BE2C (cell line): ENCODE measurements at places on chromosomes 3 and 15.

GRCh38 chr3:23377928-23378672 lies 175.0 kb downstream of the UBE2E2 start:
- no peak for DNase-seq

DNA sequence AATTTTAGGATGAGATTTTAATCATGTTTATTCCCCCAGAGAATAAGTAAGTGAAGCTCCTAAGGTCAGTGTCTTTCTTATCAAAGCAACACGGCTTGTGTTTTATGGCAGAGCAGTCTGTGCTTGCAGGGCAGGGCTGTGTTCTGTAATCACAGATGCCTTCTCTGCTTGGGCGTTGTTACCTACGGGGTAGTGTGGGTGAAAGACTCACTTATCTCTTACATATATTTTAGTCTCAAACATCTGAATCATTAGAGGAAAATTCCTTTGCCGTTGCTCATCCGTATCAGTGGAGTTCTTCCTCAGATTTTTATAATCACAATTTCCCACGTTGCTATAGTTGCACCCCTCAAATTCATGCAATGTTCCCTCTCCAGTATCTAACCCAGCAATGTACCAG lies 271.7 kb upstream of the MEIS2 start:
- peak; percentile 60 for DNase-seq

- peak; percentile 66 for DNase-seq
These were observed 24.6 kb downstream of the RUBCN start for GRCh38 chr3:197711973-197712707.

GRCh38 chr3:12706504-12707253 lies 42.8 kb upstream of the RAF1 start:
- peak; percentile 62 for DNase-seq

- DNase-seq: no peak
These were observed 181.6 kb upstream of the SOX14 start for GRCh38 chr3:137582484-137582883.

DNA sequence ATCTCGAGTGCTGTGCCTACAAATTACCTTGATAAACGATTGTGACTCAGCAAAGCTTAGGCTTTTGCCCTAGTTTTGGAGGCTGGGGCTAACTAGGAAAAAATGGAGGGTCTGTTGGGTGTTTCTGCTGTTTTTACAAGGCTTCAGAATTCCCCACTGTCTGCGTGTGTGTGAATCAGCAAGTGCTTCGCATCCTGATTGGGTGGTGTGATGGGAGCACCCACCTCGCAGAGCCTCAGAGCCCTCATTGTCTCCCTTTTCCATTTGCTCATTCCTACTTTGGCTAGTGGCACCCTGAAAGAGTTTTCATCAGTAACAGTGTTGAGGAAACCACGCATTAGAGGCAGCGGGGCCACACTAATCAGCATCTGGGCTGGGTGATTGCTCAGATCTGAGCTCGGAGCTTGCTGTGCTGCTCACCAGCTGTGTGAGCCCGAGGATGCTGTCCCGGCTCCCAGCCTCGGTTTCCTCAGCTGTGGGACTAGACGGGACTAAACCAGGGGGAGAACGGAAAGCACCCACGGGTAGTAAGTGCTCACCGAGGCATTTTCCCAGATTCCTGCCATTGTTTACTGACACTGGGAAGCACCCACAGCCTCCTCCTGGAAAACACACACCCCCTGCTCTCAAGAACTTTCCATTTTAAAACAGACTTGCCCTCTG lies 40.6 kb downstream of the GOLGA8S start:
- DNase-seq: no peak

- no peak for DNase-seq
These were observed 42.9 kb downstream of the GALK2 start for GRCh38 chr15:49212897-49213296.

GRCh38 chr3:15295506-15295905 lies 36.9 kb downstream of the SH3BP5 start:
- no peak for DNase-seq

GRCh38 chr3:33092496-33093254 lies 4.3 kb downstream of the GLB1 start:
- no peak for DNase-seq

DNA sequence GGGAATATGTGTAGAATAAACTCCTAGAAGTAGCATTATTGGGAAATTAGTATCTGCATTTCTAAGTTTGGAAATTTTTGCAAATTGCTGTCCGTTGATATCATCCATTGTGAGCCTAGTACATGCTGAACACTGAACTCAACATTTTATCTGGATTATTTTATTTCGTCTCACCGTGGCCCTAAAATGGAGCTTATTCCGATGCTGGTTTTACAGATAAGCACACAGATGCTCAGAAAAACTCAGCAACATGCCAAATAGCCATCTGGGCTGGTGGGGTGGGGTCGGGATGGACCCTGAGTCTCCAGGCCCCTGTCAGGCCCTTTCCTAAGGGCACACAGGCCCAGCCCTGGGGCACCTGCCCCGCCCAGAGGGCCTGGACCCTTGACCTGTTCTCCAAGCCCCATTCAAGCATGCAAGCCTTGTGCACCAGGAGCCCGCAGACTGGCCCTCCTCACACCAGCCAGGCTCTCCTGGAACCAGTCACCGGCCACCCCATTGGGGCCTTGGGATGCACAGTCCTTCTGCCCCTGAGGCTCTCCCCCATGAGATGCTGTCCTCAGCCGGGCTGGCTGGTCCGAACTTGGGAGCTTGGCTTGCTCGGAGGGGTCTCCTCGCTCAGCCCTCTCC lies 20.7 kb upstream of the KLF13 start:
- no peak for DNase-seq
